ENCODE measurements at places on chromosomes 4 and X.

DNA sequence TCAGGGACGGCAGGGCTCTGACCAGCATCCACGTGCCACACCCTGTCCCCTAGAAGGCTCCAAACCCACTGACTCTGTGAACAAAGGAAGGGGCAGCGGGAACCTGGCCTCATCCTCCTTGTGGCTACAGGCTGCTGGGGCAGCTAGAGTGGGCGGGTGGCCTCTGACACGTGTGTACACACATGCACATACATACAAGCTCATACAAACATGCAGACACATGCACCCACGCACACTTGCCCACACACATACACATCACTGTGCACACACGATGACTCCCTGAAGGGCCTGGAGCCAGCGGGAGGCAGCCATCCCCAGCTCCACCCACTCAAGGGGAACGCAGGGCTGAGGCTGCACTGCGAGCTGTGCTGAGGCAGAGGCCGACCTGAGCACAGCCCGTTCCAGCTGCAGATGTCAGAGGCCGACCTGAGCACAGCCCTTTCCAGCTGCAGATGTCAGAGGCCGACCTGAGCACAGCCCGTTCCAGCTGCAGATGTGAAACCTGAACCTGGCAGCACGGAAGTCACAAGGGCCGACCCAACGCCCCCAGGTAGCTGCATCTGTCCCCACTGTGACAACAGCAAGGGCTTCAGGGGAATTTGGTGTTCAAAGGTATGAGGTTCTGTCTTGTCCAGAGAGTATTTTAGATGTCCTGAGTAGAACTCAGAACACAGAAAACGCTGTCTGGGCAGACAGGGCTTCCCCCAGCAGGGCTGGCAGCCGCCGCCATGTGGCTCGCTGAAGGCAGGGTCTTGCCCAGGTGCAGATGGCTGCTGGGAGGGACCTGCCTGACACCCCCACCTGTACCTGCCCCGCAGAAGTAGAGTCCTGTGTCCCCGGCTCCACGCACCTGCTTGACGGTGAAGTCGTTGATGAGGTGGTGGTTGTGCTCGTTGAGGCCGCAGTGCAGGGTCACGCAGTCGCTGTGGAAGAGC lies 33.5 kb downstream of the CTBP1 start:
- DNase-seq: no peak

GRCh38 chrX:137313627-137314026 lies 252.3 kb upstream of the ZIC3 start:
- DNase-seq: no peak

DNA sequence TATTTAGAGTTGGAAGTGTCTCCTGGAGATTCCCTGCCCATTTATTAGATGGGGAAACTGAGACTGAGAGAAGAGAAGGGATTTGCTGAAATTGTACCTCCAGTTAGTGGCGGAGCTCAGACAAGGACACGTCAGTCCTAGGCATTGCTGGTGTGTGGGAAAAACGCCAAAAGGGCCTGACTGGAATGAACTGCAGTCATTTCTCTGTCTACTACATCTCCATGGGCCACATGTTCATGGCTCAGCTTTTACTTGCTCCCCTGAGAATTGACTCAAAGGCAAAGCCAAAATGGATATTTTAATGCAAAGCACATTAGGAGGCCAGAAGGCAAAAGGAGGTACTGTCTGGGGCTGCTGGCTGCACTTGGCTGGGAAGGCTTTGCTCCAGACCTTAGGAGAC lies 3.9 kb downstream of the TFDP3 start:
- no peak for DNase-seq

DNA sequence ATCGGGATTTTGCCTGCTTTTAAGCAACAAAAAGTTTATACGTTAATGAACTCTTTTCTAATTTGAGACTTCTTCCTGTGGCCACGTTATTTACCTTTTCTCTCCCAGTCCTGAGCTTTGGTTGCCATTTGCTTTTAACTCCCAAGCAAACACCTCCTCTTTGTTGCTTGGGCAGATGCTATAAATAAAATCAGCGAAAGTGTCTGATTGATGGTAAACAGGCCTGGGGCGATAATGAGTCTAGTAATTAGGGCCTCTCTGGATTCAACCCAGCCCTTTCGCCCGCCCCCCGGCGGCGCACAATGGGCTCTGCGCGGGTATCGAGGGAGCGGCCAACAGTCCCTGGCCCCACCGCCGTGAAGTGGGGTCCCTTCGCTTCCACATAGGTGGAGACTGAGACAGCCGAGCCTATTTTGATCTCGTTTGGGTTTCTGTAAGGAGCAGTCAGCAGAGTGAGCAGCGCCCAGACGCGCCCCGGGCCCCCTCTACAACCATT lies 790 bp downstream of the CLGN start:
- DNase-seq: no peak

DNA sequence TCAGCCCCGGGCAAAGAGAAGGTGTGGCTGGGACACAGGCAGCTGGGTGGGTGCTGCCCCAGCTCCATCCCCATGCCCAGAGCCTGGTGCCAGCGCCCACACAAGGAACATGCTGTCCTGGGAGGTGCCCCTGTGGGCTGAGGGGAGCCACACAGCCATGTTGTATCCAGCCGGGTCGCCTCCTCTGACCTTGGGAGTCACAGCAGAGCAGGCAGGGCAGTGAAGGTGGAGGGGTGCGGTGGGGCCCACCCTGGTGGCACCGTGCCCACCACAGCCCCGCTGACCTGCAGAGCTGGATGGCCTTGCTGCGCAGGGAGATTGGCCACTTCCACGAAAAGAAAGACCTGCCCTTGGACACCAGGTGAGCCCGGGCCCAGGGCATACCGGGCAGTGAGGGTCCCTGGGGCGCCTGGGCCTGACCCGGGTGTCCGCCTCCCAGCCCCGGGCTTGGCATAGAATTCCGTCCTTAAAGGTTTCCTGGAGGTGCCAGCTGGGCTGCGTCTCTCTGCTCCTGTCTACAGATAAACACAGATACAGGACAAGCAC lies 18.7 kb upstream of the ADD1 start:
- DNase-seq: no peak

- no peak for DNase-seq
Observed at GRCh38 chrX:16981209-16981608, 34.8 kb downstream of the REPS2 start.

DNA sequence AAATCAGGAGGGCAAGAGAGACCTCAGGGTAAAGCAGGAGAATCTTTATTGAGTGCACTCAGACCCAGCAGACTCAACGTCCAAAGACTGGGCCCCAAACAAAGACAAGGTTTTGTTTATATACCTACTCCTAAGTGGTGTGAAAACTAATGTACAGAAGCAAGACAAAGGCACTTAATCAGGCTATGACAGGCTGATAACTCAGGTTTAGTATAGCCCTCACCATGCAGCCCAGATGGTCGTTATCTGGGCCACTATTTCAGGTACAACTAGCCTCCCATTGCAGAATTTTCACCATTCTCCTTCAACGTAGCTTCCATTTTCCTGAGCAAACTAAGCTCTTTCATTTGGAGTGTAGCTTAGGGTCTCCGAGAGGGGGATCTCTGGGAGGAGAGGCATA lies 36.9 kb downstream of the SULT1E1 start:
- DNase-seq: no peak
